ENCODE measurements at places on chromosomes 7 and 10. TPM values are rescaled to one million over a fixed set of nuclear protein-coding genes. Genes with fewer than 3 reads are reported as not detected.

GRCh38 chr7:156224833-156225225 is 412.6 kb upstream of the SHH start:
- no peak for DNase-seq

- DNase-seq, result no peak
Measured at GRCh38 chr7:4758791-4759190, 16.6 kb upstream of the AP5Z1 start.

DNA sequence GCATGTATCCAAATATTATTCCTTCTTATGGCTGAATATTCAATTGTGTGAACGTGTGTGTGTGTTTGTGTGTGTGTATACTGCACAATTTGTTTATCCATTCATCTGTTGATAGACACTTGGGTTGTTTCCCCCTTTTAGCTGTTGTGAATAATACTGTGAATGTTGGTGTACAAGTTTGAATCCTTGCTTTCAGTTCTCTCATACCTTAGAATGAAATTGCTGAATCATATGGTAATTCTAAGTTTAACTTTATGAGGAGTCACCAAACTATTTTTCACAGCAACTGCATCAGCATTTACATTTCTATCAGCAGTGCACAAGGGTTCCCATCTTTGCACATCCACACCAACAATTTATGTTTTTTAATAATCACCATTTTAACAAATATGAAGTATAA is 86.9 kb upstream of the GATAD1 start:
- DNase-seq, result no peak

- no peak for DNase-seq
Measured at GRCh38 chr7:4832711-4833110, 29.1 kb downstream of the PAPOLB start.

DNA sequence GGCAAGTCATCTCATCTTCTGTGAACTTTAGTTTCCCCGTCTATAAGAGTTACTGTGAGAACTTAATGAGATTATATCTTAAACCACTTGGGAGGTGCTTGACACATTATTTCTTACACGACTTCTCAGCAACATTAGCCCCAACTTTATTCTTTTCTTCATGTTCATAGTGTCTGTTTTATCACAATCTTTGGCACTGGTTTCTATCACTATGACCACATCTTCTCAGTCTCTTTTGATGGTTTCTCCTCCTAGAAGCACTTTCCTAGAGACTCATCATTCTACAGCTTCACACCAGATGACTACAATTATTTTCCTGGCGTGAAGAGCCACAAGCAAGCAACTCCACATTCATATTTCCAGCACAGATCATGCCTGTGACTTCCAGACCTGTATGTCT is 26.5 kb upstream of the BET1 start:
- DNase-seq, result no peak

DNA sequence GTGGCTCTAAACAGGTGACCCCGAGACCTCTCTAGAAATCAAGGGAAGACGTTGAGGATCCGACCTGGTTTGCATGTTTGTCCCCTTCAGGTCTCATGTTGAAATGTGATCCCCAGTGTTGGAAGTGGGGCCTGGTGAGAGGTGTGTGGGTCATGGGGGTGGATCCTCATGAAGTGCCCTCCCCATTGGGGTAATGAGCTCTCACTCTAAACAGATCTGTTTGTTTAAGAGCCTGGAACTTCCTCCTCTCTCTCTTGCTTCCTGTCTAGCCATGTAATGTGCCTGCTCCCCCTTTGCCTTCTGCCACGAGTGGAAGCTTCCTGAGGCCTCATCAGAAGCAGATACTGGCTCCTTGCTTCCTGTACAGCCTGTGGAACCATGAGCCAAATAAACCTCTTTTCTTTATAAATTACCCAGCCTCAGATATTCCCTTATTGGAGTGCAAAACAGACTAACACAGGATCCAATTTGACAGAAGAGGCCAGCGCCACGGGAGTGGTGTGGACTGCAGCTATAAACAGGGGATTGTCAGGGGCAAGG is 10.8 kb upstream of the POLM start:
- no peak for DNase-seq

GRCh38 chr7:10106609-10107008 is 867.1 kb upstream of the PHF14 start:
- no peak for DNase-seq

GRCh38 chr10:48450741-48451466 is 144.4 kb downstream of the MAPK8 start:
- DNase-seq, result no peak

- DNase-seq, result no peak
Measured at GRCh38 chr10:122713091-122713885, 13.6 kb upstream of the C10orf120 start.

The ELAPOR2 gene
- total RNA-seq, result 28.7 TPM

The BBIP1 gene
- 20.5 TPM for total RNA-seq

The NUPR2 gene
- total RNA-seq, result not detected

The GRM3 gene
- not detected for total RNA-seq

Data from G401 (cell line).